NCI-H748 treated with DMSO at 0.1 percent for 48 hours (cell line): ENCODE measurements at places on chromosomes 3 and 15.

- DNase-seq = no peak
These were observed 5.1 kb downstream of the NECTIN3 start for GRCh38 chr3:111076732-111077131.

DNA sequence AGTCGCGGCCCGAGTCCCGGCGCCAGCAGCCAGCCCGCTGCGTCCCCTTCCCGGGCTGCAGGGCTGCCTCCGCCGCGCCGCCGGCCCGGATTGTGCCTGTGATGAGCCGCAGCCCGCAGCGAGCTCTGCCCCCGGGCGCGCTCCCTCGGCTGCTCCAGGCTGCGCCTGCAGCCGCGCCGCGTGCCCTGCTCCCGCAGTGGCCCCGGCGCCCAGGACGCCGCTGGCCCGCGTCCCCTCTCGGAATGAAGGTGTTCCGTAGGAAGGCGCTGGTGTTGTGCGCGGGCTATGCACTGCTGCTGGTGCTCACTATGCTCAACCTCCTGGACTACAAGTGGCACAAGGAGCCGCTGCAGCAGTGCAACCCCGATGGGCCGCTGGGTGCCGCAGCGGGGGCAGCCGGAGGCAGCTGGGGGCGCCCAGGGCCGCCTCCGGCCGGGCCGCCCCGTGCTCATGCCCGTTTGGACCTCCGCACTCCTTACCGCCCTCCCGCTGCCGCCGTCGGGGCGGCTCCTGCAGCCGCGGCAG lies 1.2 kb downstream of the CHST2 start:
- DNase-seq = no peak

- no peak for DNase-seq
These were observed 30.4 kb downstream of the ZNF609 start for GRCh38 chr15:64490598-64491259.

DNA sequence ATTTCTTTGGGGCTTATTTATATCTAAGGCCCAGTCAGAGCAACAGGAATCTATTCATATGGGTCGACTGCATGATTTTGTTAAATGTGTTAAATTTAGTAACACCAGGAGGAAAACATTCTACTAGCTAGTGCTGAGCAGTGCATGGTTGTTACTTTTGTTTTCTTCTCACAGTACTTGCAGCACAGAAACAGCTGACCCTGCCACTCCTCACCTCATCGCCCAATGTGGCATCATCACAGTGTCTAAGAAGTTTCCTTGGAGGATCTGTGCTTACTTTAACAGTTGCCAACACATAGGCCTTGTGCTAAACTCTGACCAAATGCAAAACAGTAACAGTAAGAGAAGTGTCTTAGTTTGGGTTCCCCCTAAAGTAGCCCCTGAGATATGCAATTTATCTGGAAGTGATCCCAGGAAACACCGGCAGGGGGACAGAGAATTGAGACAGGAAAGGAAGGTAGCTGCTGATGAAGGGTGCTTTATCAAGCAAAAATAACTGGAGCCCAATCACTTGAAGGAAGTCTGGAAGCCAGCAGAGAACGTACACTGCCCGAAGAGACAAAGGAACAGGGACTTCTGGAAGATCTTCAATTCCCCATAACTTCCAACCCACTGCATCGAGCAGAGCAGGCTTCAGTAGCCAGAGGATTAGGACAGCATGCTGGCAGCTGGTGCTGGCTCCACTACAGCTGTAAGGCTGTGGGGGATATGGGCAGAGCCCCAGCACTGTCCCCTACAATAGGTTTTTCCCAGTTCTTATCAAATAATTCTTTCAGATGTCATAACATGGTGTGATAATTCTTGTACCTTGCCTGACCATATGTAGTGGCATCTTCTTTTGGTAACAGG lies 36.0 kb upstream of the ULK4 start:
- DNase-seq = no peak

DNA sequence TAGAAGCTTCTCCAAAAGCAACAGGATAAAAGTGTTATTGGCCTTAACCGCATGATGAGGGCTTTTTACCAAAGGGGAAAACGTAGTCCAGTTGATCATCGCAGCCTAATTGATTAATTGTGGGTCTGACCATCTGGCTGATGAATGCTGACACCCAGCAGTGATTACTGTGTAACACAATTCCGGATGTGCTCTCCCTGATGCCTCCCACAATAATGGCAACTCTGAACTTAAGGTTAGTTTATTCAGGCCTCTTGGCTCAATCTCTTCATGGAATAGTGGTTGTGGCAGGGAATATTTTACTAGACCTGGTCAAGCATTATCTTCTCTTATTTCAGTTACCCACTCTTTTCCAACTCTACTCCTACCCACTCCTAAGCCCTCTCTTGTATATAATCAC lies 332.9 kb downstream of the TIGIT start:
- DNase-seq = no peak

GRCh38 chr15:60949039-60949977 lies 279.8 kb downstream of the RORA start:
- DNase-seq = no peak

- peak; percentile 83 for DNase-seq
These were observed 30.8 kb downstream of the MUC20 start for GRCh38 chr3:195751560-195751959.

DNA sequence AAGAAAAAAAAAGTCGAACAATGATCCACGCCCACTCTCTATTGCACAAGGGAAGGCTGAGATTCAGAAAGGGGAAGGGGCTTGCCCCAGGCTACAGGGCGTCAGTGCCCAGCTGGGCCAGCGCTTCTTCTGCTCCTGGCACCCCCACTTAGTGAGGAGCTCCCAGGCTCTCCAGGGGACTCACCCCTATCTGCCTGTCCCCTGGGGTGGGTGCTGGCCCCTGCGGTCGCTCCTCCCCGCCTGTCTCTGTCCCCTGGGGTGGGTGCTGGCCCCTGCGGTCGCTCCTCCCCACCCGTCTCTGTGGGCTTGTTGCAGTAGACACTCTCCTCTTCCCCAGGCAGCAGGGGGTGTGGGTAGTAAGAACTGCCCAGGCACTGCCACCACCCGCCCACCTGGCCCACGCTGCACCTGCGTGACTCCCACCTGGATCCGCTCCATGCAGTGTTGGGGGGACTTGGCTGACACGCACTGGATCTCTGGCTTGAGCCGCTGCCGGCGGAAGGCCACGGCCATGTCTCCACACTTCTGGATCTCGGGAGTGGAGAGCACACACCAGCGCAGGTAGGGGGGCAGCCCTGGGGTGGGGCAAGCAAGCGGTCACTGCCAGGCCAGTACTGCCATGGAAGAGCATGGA lies 14.6 kb downstream of the MELTF start:
- no peak for DNase-seq

- no peak for DNase-seq
These were observed 34.6 kb upstream of the PPIB start for GRCh38 chr15:64197425-64197824.

DNA sequence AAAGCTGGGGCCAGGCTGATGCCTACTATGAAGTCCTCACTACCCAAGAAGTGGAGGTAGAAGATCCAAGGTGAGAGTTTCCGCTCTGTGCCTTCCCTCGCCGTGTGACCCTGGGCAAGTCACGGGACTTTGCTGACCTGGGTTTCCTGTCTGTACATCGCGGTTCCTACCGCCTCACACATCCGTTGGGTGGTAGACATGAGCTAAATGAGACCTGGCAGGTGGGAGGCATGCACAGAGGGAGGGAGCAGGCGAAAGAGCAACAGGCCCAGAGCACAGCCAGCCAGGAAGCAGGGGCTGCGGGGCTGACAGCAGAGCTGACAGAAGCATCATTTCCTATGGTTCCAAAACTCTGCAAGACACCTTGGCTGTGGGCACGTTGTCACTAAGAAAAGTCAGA lies 157.3 kb upstream of the BHLHE40 start:
- no peak for DNase-seq

DNA sequence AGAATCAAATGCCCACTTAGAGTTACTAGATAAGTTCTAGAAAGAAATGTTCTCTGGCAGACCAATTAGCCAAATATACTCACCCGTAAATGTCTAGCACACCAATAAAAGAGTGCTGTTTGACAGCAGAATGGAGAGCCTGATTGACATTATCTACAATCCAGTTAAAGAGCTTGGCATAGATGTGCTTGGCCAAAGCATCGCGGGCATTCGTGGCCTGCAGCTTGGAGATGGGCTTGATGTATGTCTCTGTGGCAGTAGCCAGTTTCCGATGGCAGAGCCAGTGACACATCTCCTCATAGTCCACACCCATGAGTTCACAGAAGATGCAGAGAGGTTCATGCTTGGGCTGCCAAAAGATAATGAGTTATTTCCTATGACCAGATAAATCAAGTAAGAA lies 101.5 kb upstream of the MYO5C start:
- no peak for DNase-seq

- no peak for DNase-seq
These were observed 7.0 kb upstream of the CPB1 start for GRCh38 chr3:148820361-148821245.

DNA sequence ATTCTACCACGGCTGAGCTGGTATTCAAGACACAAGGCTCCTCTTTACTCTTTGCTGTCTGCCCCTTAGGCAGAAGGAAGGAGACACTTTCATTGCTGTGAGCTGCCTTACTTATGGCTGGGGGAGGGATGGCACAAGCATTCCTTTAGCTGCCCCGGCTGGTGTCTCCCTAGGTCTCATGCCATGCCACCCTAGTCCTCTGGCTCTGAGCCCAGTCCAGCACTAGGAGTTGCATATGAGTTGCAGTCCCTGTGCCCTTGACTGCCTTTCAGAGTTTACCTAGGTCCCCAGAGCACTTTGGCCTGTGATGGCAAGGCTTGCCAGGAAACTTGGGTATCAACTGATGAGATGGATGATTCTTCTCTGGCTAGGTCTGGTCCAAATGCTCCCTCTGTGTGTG lies 296.4 kb downstream of the RBMS3 start:
- no peak for DNase-seq

DNA sequence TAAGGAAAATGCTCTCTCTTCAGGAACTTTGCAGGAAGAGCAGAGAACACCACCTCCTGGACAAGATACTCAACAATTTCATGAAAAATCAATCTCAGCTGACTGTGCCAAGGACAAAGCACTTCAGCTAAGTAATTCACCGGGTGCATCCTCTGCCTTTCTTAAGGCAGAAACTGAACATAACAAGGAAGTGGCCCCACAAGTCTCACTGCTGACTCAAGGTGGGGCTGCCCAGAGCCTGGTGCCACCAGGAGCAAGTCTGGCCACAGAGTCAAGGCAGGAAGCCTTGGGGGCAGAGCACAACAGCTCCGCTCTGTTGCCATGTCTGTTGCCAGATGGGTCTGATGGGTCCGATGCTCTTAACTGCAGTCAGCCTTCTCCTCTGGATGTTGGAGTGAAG lies 200.5 kb downstream of the AKAP13 start:
- no peak for DNase-seq

GRCh38 chr15:64763021-64763420 lies 12.4 kb downstream of the RBPMS2 start:
- DNase-seq = no peak

- no peak for DNase-seq
These were observed 76.9 kb downstream of the TRIM69 start for GRCh38 chr15:44813231-44813630.

- no peak for DNase-seq
These were observed 31.6 kb upstream of the SV2B start for GRCh38 chr15:91068436-91068835.

DNA sequence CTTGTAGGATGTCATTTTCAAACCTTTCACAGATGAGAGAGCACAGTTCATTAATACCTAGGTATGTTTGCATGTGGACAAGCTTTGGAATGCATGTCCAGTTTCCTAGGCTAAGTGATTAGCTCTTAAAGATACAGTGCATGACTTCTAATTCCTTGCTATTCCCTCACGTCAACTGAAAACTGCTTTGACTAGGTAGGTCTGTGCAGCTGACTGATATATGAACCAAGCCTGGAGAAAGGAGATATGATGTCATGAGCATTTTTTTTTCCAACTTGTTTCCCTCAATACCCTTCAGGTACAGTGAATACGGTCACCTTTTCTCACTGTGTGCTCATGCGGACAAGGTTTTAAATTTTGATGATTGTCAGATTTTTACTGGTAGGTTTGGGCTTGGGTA lies 41.6 kb upstream of the TASOR start:
- DNase-seq = no peak

GRCh38 chr3:48493203-48493501 lies 10.8 kb downstream of the SHISA5 start:
- no peak for DNase-seq

GRCh38 chr3:160157321-160157720 lies 67.9 kb upstream of the C3orf80 start:
- DNase-seq = no peak

- DNase-seq = no peak
These were observed 57.3 kb downstream of the ROPN1B start for GRCh38 chr3:126026277-126026751.

DNA sequence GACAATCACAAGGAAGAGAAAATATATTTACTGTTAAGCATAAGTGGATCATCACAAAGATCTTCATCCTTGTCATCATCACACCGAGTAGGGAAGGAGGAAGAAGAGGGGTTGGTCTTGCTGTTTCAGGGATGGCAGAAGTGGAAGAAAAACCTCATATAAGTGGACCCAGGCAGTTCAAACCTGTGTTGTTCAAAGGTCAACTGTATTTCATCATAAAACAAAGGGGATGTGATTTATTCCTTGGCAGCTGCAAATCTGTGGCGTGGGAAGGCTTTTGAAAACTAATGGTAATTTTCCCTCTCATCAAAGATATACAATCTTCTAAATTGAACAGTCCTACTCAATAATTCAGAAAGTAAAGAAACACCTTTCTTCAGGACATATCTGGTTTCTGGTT lies 129.9 kb upstream of the ABI3BP start:
- DNase-seq = no peak

- DNase-seq = no peak
These were observed 47.5 kb upstream of the ZNF385D start for GRCh38 chr3:21798356-21799088.

- no peak for DNase-seq
These were observed 614.8 kb downstream of the DIPK2A start for GRCh38 chr3:144586382-144586781.

DNA sequence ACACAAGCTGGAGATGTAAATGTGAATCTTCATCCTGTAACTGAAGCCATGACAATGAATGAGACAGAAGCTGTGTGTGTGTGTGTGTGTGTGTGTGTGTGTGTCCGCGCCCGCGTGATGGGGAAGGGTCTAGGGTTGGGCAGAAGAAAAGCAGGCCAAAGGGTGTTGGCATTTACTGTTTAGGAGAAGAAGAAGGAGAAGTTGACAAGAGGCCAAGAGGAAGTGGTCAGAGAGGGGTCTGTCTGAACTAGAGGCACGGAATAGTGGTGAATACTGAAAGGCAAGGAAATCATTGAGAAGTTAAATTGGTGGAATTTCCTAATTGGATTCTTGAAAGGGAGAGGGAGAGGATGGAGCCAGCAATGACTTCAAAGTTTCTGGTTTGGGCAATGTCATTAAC lies 5.6 kb upstream of the NCEH1 start:
- no peak for DNase-seq
